ENCODE measurements at places on chromosomes 2 and 18.

DNA sequence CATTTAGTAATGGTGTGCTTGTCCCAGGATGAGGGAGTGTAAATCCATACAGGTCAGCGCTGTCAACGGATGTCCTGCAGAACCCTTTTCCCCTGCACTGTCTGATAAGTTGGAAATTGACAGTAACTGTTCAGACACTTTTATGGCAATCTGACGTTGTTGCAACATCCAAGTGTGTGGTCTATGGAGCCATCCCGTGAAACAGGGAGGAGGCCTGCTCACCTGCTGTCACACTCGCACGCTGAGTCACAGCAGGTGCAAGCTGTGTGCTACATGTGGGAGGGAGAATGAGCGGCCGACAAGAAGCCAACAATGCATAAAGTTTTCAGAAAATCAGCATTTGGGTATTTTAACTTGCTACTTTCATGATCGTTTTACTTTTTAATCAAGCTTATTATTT lies 43.7 kb upstream of the RMDN2 start:
- DNase-seq: no peak

- no peak for DNase-seq
These were observed 261.0 kb downstream of the HRH4 start for GRCh38 chr18:24721388-24721787.

DNA sequence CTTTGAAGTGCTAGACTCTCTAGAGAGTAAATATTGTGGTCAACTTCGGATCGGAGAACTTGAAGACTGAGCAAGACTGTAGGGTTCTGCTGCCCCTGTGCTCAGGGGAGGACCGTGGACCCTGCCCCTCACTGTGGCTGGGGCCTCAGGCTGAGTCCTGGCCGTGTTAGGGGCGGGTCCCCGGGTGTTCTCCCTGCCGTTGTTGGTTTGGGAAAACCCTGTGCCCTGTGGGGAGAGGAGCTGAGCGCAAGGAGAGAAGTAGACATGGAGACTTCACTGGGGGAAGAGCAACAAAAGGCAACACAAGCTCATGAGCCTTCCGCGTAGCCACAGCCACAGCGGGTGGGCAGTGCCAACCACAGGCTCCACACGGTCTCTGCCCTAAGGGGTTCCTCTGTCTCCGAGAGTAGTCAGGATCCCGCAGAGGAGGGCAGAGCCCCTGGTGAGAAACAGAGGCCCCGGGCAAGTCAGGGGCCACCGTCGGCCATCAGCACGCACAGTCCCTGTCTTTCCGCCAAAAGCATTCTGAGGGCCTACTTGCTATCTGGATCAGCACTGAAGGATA lies 53.1 kb downstream of the NTSR2 start:
- no peak for DNase-seq

DNA sequence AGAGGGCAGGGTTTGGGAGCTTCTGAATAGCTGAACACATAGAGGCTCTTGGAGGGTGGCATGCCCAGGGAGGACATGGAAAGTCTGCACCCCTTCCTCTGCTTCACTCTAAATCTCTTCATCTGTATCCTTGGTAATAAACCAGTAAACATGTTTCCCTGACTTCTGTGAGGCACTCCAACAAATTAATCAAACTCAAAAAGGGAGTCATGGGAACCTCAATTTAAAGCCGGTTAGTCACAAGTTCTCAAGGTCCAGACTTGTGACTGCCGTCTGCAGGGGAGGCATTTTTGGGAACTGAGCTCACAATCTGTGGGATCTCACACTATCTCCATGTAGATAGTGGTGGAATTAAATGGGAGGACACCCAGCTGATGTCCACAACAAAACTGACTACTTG lies 33.1 kb upstream of the STON1 start:
- no peak for DNase-seq

DNA sequence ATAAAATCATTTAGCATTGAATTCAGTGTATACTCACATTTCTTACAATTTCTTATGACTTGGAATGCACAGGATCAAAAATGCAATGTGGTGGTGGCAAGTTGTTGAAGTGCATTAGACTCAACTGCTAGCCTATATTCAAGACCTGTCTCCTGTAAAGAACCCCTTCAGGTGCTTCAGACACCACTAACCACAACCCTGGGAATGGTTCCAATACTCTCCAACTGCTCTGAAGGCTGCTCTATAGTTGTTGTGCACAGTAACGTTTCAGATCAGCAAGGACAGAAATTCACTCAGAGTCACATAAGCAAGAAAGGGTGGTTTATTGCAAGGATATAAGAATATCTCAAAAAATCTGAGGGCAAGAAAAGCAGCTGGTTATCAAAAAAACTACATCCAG lies 6.5 kb downstream of the GKN1 start:
- DNase-seq: no peak

GRCh38 chr18:74773171-74773624 lies 175.5 kb downstream of the ZNF407 start:
- no peak for DNase-seq

GRCh38 chr2:164141271-164141670 lies 405.5 kb upstream of the FIGN start:
- no peak for DNase-seq

DNA sequence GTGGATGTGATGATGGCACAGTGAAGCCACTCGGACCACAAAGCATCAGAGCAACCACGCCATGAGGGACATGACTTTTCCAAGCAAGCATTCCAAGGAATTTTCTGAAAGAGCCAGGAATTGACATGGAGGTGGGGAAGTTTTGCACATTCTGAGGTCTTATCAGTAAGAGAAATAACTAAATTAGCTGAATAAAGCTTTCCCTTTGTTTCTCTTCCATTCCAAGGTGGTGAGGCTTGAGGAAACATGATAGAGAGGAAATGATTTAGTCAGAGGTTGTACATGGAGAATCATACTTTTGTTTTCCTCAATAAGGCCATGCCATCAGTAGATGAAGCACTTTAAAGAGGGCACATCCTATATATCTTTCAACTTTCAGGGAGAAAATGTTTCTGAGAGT lies 115.7 kb upstream of the MMADHC start:
- DNase-seq: no peak
